ENCODE measurements at places on chromosomes 2 and 18.

GRCh38 chr2:32422133-32422532 is 65.3 kb downstream of the BIRC6 start:
- DNase-seq, result no peak

DNA sequence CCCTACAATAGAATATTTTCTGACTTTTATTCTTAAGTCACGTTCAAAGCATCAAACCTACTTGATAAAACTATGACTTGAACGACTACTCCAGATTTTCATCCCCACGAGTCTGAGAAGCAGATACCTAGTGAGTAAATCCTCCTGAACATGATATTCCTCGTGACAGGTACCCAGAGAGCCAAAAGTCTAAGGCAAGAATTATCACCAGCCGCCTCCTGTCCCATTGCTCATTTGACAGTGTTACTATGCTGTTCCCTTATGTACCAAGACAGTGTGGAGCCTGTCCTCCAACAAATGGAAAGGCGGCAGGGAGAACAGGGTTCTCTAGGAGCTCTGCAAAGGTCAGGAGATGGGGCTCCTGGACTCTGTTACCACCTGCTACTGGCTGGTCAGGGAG is 8.3 kb upstream of the ALPK2 start:
- no peak for DNase-seq

DNA sequence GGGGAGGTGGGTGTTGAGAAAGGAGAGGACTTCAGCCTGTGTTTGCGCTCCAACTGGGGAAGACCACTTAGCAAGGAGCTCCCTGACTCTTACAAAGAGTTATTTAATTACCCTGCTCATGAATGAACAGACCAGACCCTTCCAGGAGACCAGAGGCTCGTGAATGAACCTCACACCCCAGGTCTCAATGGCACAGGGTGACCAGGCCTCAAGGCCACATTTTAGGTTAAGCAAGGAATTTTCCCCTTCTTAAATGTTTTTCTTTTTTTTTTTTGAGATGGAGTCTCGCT is 25.3 kb downstream of the SMAD7 start:
- DNase-seq, result no peak

- DNase-seq, result no peak
Observed at GRCh38 chr18:34224423-34225217, at the start of gene NOL4. Gene NOL4 (minus strand): TSS chr18:34224913. CDS start chr18:34223253, 1,660 bp downstream.

DNA sequence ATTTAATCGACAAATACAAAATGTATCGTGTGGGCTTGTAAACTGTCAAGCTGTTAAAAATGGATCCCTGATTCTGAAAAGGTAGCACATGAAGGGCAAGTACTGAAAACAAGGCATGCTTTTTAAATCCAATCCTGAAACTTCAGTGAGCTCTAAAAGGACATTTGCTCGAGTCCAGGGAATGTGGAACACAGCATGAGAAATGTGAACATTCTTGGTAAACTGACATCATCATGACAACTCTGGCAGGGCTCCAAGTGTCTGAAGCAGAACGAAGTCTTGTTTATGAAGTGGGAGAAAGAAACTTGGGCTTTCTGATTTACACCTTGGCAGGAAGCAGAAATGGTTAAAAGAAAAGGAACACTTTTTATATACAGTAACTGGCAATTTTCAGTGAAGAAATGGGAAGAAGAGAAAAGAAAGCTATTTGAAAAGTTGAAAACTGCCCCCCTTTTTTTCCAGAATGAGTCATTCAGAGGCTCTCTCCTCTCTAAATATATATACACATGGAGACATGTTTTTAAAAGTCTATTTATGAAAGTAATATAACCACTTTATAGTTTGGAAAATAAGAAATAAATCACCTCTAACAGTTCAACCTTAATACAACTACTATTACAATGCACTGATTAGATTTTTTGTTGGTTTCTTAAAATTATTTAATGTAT is 120.8 kb downstream of the GAREM1 start:
- peak; percentile 84 for DNase-seq

DNA sequence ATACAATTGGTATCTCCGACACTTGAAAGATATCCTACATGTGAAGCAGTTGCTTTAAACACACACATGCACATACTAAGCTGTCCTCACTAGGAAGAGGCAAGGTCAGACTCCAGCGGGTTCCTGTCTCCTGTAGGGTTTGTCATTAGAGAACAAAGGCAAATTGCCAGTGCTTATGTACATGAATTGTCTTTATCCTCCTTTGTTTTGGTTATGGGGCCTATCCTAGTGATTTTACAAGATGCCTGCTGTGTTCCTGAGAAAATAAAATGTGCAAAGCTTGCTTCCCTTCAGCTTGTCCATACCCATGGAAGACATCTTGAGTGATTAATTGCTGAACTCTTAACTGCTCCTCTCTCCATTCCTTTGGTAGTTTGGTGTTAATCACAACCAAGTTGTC is 86.7 kb upstream of the SLC39A10 start:
- DNase-seq, result no peak

DNA sequence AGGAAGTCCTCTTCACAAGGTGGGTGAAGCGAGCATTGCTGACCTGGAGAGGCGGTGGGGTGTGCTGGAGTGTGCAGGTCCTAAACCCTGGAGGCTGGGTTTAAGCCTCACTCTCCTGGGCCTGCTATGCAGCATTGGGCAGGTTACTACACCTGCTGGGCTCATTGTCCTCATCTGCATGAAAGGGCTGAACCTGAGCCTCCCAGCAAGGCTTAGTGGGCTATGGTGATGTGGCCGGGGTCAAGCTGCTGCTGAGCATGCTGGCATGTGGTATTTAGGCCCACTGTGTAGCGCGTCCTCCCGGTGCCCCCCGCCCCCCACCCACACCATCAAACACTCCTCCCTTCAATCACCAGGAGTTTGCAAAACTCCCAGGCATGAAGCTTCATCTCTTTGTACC is 37.3 kb downstream of the INHBB start:
- DNase-seq, result no peak

GRCh38 chr18:55189972-55190371 is 230.7 kb upstream of the CCDC68 start:
- DNase-seq, result no peak

DNA sequence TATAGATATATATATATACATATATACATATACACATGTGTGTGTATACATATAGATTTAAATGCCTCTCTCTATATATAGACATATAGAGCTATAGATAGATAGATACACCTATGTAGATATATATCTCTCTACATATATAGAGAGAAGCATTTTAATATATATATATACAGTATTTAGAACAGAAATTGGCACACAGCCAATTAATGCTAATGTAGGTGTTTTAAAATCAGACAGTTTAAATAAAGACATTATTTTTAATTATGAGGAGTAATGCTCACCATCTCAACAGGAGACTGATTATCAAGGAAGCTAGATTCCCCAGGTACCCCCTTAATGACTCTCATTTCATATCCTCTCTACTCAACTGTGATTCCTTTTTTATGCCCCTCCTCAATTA is 170.7 kb upstream of the CRIM1 start:
- no peak for DNase-seq

GRCh38 chr2:172919732-172920131 is 155.9 kb upstream of the MAP3K20 start:
- DNase-seq, result no peak

GRCh38 chr2:241140445-241140840 is 8.8 kb downstream of the PASK start:
- DNase-seq, result no peak

DNA sequence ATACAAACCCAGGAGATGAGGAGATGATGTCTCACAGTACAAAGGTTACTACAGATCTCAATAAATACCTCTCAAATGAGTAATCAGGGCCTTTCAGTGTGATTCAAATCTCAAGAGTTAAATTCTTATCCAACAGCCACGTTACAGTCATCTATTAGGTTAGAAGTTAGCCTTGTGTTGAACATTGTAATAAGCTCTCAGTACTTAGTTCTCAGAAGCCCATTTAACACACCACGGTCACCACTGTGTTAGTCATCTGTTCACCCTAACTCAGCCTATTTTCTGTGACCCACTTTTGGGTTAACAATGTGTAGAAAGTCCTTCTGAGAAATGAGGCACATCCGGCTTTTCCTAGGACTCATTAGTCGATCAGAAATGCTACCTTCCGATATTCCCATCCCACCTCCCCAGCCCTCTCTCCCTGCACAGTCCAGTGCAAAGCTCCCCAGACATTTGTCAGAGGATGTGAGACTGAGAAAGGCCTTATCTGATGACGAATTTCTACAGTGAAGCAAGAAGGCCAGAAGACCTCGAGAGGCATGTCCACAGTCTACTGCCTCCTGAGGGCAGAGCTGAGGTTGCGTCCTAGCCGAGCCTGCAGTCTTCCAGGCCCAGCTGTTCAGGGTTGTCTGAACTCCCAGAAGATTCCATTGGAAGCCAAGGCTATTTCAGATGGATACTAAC is 92.6 kb downstream of the ACTR2 start:
- DNase-seq, result no peak

All from pulmonary artery endothelial cell (primary cell).